Ureter (tissue), 1 donor: ENCODE measurements at places on chromosomes 16 and 17. TPM values are rescaled to one million over a fixed set of nuclear protein-coding genes. Genes with fewer than 3 reads are reported as not detected.

The HSD17B1 gene
- total RNA-seq = 3.6 TPM

- DNase-seq = no peak
Observed at GRCh38 chr17:64245218-64246145, 17.6 kb downstream of the TEX2 start.

GRCh38 chr17:41624208-41625101 is at the start of gene KRT17:
Gene KRT17, minus strand, starts transcription at chr17:41624575. Its CDS starts 66 bp downstream, at chr17:41624509.
- peak; percentile 74 for DNase-seq

DNA sequence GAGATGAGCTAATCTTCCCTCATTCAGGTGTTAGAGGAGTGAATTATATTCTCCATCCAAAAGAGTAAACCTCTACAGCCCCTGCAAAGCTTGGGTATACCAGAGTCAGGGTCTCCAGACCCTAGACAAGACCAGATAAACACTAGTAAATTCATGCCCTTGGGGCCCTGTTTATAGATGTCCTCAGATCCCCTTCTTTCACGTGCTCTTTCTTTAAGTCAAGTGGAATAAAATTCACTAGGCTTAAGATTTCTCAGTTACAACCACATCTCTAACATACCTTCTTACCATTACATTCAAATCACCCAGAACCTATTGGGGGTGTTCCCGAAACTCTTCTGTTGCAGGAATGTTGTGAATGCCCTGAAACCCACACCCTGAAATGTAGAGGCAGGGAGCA is 2.2 kb upstream of the C17orf58 start:
- DNase-seq = no peak

DNA sequence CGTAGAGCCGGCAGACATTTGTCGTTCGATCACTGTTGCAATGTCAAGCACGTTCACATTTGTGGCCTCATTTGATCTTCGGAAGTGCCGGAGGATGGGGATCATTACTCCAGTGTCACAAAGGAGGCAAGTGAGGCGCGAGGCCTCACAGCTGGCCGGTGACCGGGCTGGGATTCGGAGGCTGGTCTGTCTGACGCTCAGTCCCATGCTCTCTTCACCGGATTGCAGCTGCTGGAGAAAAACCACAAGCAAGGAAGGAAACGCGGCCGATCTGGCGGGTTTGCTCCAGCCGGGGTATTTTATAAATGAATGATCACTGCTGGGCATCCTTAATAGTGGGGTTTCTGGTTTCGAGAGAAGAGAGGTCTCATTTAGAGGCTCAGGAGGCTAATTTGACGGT is 127.8 kb downstream of the OR1D5 start:
- no peak for DNase-seq

The MILR1 gene
- 11.0 TPM for total RNA-seq

The CD300H gene
- total RNA-seq = not detected

The PERCC1 gene
- not detected for total RNA-seq

DNA sequence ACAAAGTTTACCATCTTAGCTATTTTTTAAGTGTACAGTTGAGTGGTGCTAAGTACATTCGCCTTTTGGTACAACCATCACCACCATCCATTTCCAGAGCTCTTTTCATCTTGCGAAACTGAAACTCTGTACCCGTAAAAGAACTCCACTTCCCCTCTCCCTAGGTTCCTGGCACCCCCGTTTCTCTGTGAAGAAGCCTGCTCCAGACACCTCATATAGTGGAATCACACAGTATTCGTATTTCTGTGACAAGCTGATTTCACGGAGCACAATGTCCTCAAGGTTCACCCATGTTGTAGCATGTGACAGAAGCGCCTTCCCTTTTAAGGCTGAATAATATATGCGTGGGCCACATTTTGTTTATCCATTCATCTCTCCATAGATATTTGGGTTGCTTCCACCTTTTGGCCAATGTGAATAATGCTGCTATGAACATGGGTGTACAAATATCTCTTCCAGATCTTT is 54.2 kb upstream of the MAP3K14 start:
- DNase-seq = no peak

The TMEM114 gene
- not detected for total RNA-seq

DNA sequence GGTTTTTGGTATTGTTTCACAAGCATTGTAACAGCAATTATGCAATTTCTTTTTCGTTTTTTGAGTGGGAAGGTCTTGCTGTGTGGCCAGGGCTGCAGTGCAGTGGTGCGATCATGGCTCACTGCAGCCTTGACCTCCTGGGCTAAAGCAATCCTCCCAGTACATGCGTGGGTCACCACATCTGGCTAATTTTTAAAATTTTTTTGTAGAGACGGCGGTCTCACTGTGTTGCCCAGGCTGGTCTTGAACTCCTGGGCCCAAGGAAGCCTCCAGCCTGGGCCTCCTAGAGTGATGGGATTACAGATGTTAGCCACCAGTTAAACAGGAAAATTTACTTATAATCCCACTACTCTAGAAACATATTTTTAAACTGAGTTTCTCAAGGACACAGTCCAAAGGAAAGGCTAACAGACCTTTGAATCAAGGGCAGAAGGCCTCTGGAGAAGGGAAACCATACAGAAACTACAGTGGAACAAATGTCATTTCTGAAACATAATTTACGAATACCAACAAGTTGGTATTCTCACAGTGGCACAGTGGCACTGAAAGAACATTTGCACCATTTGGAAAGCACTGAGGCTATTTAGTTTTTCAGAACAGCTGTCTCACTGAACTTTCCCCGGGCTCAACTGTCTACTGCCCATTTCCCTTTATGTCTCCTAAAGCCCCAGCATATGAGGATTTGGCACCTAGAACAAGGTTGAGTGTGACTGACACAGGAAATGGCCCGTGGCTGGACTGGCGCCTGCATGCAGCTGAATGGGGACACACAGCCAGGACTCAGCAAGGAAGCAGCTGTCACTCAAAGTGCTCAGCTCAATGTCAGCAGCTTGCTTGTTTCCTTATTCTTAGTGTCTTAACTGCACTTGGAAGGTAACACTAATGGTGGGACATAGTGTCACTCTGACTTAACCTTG is 2.8 kb upstream of the PRKAR1A start:
- peak; percentile 60 for DNase-seq

The BEAN1 gene
- 1.6 TPM for total RNA-seq

The LRRC46 gene
- total RNA-seq = 0.31 TPM

- DNase-seq = no peak
Observed at GRCh38 chr16:10624527-10624926, 44.1 kb upstream of the EMP2 start.

The METRN gene
- 20.8 TPM for total RNA-seq
